ENCODE measurements at places on chromosomes 5 and 9.

- no peak for DNase-seq
Observed at GRCh38 chr9:88926781-88927505, 64.3 kb upstream of the S1PR3 start.

DNA sequence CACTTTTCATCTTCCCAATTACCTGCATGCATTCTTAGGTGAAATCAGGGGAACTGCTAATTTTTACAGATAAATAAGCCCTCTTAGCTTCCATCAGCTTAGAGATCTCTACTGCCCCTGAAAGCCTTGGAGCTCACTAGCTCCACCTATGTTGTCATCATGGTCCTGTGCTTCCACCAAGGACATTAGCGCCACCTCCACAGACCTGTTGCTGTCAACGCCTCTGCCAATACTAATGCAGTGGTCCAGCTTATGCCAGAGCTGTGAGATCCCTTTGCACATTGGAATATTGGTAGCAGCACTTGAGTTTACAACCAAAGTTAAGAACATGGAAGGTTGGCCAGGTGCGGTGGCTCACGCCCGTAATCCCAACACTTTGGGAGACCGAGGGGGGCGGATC is 7.7 kb upstream of the SHISAL2B start:
- no peak for DNase-seq

GRCh38 chr5:78647838-78648358 is 674 bp downstream of the LHFPL2 start:
- DNase-seq, result no peak

DNA sequence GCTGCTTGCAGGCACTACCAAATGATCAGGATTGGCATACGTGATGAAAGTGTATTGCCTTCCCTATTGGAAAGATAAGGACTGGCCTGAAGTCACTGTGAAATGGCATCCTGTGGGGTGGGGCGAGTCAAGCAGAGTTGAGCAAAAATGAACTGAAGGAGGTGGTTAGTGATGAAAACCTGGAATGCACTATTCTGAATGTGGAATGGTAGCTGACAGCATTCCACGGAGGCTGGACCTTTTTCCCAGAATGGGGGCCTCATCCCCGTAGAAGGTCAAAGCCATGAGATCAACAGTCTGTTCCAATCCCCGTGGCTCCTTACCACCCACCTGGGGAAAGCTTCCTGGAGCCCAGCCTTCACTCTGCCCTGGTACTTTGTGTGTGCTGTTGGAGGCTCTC is 37.7 kb downstream of the ASS1 start:
- no peak for DNase-seq

DNA sequence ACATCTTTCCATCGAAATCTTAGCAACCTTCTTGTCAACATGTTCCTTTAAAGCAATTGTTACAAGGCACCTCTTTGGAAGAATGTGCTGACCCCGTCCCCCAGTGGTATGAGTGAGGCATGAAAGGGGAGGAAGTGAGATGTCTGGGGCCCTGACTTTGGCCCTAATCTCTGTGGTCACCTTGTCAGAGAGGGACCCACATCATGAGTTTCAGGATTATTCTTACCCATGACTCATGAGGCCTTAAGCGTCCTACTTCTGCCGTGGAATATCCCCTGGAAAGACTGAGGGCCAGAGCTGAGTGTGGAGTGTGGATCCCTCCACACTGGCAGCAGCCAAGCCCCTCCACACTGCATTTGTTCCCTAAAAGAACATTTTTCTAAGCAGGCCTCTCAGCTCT is 81.2 kb downstream of the FSTL4 start:
- no peak for DNase-seq

DNA sequence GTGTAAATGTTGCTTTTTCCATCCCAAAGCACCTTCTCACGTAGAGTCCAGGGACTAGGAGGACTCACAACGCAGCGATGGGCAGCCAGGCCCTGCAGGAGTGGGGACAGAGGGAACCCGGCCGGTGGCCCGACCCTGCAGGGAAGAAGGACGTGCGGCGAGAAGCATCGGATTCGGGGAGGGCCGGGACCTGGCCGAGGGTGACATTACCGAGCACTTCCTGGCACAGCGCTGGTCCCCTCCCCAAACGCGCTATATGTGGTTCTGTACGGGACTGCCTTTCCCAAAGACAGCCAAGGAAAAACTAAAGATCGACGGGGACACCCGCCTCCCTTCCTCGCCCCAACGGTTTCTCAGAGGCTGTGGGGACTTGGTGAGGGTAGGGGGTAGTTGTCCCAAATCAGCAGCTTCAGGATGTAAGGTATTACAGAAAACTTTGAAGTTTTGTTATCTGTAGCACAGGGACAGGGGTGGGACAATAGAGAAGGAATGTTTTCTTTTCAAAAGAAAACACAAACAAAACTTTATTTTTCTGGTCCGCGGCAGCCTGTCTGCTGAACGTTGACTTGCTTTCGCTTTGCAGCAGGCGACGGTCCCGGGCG is 887 bp upstream of the MAP3K1 start:
- DNase-seq, result no peak

DNA sequence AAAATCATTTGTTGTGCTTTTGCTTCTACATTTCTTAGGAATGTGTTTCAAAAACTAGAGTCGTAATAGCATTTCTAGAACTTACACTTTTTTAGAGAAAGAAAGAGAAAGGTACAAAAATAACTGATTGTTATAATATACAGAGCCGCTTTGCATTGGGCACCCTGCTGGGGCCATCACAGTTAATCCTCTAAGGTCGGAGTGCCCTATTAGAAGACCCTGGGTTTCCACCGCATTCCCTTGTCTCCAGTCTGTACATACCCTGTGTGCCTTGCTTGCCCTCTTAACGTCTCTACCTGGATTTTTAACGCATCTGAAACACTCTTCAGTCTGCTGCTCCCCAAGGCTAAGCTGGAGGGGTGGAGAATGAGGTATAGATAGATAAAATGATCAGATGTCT is 1.3 kb downstream of the MARVELD2 start:
- DNase-seq, result no peak

GRCh38 chr9:109538346-109538745 is 40.2 kb upstream of the PTPN3 start:
- no peak for DNase-seq

DNA sequence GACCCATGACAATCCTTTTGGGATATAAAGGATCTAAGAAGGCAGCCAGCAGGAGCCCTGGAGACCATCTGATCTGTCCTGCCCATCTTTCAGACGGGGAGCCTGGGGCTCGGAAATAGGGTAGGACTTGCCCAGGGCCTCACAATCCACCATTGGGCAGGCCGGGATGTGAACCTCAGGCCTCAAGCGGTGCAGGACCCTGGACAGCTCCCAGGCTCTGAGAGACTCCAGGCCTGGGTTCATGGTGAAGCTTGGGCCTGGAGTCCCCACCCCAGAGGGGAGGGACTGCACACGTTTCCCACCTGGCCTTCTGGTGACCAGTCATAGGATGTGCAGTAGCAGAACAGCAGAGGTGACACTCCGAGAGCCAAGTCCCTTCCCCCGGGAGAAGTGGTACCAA is 36.6 kb upstream of the RAPGEF1 start:
- DNase-seq, result no peak

DNA sequence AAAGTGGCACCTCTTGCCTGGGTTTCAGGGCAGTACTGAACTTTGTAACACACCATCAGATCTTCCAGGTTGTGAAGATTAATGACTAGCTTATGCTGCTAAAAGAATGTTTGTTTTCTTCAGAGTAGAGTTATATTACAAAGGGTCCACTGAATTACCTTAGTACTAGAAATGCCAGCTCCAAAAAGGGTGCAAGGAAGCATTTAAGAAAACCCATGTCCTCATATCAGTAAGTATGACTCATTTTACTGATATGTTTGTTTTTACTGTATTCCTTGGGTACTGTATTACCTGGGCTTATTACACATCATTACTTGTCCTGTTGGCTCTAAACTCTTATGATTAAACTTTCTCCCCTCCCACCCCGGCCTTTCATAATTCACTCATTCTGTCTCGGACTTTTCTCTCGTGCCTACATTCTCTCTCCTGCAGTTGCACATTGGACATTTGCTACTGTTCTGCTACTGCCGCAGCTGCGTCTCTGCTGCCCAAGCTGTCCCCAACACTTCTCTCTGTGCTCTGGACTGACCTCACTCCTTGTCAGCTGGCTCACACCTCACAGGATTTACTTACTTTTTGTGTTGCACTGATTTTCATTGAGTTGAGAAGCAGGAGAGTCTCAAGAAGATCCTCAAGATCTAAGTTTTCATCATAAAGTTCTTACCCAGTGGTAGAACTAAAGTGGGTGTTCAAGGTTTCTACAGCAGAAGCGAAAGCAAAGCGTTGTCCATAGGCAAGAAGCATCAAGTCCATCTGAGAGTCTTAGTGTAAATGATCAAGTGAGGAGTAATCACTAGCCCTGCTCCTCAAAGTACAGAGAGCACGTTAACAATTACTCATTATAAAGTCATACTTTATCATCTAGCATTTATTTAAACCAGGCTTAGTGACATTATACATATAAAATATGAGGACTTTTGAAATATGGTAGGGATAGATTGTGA is 53.2 kb upstream of the C9orf72 start:
- DNase-seq, result no peak

GRCh38 chr5:104708027-104708426 is 1145.4 kb upstream of the NUDT12 start:
- DNase-seq, result no peak

Measured in NCI-H2081 (cell line).